EL (cell line): ENCODE measurements at places on chromosomes 2 and 18.

DNA sequence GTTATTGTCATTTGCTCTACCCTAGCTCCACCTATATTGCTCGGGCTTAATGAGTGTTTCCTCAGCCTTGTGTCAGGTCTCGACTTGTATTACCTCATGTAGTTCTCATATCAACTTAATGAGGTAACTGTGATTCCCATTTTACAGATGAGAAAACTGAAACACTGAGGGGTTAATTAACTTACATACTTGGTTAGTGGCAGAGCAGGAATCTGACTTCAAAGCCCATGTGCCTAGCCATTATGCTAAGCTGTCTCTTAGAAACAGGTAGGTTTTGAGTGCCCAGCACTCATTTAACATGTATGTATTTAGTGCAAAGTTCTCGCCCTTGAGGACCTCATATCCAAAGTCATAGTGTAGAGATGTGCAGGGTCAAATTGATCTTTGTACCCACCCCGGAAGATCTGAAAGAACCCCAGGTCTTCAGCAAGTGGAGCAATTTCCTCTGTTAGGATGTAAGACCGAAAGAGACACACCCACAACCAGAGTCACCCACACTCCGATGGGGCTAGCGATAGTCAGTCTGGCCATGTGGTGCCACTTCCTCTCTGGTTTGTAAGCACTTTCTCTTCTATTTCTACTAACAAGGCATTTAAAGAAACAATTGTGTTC is 121.0 kb upstream of the SLC39A10 start:
- DNase-seq = no peak

GRCh38 chr2:178125862-178126261 is 13.6 kb downstream of the RBM45 start:
- no peak for DNase-seq

DNA sequence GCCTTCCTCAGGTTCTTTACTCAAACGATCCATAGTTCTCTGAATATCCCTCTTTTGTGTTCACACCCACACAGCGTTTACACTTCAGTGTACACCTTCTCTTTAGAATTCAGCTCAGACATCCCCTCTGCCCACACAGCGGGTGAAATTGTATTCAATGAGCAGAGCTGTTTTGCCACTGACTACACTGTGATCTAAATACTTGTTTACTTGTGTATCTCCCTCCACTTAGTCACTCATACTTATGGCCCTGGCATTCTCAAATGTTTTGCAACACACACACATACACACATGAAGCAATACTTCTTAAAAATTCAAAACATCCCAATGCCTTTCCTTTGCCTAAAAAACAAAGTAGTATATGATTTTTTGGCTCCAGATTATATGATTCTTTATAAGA is 297.1 kb downstream of the TMX3 start:
- peak; percentile 45 for DNase-seq

DNA sequence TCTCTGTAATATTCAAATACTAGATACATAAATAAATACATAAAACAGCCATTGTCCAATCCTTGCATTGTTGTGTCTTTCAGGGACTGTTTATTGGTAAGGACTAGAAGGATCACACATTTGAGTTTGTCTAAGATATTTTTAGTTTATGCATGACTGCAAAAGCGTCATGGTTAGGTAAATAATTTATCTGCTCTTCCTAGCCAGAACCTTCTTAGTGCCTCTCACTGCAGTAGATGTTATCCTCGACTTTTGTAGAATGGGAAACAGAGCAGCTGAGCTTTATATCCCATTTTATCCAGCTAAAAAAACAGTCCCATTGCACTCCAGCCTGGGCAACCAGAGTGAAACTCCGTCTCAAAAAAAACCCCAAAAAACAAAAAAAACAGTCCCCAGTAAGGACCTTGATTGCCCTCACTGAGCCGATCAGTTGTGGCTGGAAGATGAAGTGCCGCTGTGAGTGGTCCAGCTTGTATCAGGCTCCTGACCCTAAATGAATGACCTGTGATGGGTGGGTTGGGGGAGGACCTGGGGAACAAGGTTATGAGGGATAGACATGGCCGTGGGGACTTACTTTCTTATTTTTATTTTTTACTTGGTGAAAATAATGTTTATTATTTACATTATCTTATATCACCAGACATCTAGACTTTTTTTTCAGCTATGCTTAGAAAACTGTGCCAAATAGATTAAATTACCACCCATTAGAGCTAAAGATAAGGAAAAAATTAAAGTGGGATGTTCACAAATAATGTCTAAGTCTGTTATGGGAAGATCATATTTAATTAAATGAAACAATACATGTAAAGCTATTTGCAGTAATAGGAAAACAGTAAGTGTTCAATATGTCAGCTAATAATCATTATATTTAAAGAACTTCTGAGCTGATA is 10.9 kb upstream of the ADAM23 start:
- DNase-seq = no peak
